A549 (cell line): ENCODE measurements at places on chromosomes 7 and 10.

- DNase-seq, result no peak
These were observed 25.5 kb downstream of the RABGEF1 start for GRCh38 chr7:66766041-66766440.

DNA sequence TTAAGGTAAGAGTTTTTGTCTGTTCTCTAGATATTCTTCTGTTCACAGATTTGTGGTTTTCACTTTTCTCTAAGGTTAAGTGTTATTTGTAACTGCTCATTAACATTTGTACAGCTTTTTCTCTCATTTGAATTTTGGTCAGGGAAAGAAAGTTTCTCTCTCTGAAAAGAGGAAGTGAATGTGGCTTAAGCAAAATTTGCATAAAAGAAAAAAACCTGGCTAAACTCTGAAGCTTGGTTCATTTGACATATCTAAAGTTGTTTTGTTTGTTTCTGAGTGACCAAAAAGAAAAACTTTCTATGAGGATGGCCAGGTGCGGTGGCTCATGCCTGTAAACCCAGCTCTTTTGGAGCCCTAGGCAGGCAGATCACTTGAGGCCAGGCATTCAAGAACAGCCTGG is 22.0 kb upstream of the SLC26A4 start:
- DNase-seq, result no peak

DNA sequence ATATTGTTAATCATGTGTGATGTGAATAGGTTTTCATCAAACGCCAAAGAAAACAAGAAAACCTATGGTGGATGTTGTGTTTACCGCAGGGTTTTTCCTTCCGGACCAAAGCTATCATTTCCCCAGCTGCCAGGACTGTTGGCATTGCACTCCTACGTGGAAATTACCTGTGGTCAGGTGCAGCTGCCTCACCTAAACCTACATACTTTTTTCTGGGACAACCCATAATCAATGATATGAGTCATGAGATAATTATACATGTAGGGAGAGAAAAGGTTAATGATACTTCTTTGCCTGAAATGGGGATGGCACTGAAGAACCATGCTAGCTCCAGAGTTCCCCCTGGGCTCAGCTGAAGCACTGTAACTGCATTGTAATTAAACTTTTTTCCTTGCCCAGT is 223.6 kb upstream of the SEMA3E start:
- DNase-seq, result no peak

DNA sequence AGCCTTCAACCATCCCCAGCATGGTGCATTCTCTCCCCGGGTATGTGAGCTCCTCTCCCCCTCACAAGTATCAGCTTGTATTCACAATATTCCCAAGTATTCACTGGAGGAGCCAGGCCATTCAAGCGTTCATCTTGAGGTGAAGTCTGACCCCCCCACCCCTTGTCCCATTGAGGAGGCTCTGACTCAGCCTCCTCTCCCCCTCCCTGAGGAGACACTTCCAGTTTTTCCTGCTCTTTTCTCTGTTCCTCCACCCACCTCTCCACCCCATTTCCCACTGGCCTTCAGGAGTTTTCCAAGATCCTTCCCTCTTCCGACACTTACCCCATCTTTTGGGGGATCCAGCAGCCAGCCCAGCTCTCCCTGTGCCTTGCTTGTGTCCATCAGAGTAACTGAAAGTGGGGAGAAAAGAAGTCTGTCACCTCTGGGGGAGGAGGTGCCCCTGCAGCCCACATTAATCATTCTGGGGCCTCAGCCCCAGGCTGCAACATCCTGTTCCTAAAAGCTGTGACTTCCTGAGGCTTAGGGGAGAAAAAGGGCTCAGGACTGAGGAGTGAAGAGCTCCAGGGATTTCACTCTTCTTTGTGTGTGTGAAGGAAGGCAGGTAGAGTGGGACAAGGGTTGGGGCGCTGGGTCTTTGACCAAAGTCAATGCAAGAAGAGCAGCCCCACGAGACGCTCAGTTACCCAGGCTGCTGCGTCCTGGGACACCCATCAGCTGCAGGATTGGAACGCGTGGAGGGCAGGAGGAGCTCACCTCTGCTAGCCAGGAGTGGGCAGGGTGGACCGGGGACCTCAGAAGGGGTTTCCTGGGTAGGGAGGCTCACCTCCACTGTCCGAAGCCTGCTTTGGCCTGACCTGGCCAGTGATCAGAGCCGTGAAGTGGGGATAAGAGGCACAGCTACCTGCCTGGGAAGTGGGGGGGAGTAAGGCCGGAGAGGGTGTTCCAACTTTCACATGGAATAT is 1.1 kb downstream of the EPHA1 start:
- no peak for DNase-seq

- DNase-seq, result peak; percentile 52
These were observed 47.8 kb upstream of the CALCR start for GRCh38 chr7:93622036-93623033.

GRCh38 chr10:3622845-3623621 is 162.0 kb downstream of the KLF6 start:
- no peak for DNase-seq
